Gastroesophageal sphincter (tissue), 4 donors: ENCODE measurements at places on chromosomes 12 and 14. TPM values are rescaled to one million over a fixed set of nuclear protein-coding genes. Genes with fewer than 3 reads are reported as not detected.

DNA sequence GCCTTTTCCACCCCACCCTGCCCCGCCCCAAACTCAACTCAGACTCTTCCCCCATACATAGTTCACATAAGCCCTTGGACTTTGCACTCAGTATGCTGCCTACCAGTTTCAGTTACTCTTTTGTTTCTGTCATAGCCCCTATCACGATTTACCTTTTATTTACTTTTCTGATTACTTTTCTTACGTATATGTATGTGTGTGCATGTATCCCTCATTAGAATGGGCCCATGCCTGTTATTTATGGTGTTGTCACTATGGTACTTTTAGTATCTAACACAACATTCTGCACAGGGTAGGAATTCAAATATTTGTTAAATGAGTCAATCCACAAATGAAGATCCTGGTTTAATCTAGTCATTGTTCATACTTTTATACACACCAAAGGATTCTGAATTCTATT, 16.5 kb upstream of the LUM start:
- no peak for ATAC-seq

DNA sequence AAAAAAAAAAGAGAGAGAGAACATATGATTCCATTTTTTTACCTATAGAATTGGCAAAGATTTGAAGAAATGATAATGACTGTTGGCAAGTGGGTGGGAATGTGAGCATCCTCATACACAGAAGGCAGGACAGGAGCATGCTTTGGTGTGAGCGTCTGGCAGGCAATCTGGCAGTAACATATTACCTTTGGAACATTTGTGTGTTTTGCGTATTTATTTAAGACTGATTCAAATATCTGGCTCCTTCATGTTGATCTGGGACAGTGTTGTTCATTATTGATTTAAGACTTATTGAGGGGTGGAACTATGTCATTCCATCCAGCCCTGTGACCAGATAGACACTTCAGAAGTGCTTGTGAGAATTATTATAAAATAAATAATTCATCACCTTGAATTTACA, 53.1 kb downstream of the PPP1R36 start:
- no peak for ATAC-seq

DNA sequence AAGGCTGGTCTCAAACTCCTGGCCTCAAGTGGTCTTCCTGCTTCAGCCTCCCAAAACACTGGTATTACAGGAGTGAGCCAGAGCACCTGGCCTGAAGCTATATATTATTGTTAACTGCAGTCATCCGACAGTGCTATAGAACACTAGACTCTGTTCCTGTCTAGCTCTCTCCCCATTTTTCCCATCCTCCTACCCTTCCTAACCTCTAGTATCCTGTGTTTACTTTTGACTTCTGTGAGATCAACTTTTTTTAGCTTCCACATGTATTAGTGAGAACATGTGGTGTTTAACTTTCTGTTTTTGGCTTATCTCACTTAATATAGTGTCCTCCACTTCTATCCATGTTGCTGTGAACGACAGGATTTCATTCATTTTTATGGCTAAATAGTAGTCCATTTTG, 34.7 kb downstream of the TRAF3 start:
- no peak for ATAC-seq

- ATAC-seq = no peak
Measured at GRCh38 chr12:100964028-100964427, 169.5 kb downstream of the ANO4 start.

- no peak for ATAC-seq
Measured at GRCh38 chr12:52242442-52243258, 9.6 kb downstream of the KRT7 start.

DNA sequence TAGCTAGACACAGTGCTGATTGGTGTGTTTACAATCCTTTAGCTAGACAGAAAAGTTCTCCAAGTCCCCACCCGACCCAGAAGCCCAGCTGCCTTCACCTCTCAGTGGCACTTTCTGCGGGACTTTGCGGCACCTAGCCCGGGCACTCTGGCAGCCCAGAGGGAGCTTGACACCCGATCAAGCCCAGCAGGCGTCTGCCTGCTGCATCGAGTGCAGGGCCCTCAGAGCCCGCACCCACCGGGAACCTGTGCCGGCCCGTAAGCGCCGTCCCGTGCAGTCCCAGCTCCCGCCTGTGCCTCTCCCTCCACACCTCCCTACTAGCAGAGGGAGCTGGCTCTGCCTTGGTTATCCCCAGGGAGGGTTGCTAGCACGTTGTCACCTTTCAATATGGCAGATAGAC, 631.0 kb upstream of the STXBP6 start:
- ATAC-seq = no peak

DNA sequence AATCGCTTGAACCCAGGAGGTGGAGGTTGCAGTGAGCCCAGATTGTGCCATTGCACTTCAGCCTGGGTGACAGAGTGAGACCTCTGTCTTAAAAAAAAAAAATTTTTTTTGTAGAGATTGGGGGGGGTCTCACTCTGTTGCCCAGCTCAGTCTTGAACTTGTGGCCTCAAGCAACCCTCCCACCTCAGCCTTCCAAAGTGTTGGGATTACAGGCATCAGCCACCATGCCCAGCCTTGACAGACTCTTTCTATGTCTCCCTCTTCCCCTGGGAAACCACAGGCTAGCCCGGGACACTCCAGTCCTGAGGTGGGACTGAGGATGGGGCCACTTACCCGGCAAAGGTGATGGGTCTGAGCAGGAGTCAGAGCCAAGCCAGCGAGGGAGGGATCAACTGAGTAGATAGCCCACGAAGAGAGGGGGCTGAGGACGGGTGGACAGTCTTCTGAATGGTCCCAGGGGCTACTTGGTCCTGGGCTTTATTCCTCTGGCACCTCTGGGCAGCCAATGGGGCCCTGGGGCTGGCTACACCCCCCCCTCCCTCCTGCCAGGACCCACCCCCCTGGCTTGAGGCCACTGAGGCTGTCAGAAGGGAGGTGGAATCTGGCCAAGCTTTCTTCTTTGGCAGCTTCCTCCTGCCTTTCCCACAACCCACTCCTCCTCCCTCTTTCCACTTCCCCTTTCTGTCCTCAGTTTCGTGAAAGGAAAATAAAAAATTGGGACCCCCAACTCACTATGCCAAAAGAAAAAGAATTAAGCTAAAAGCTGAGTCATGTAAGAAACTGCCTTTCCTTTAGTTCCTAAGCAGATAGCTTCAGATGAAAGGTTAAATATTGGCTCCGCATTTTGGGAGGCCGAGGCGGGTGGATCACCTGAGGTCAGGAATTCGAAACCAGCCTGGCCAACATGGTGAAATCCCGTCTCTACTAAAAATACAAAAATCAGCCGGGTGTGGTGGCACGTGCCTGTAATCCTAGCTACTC, at the start of gene SDS:
Gene SDS (minus strand): TSS at position 453 of the 981 bp plus-strand sequence. CDS start 4,179 bp downstream, outside the sequence.
- ATAC-seq = peak; percentile 65

DNA sequence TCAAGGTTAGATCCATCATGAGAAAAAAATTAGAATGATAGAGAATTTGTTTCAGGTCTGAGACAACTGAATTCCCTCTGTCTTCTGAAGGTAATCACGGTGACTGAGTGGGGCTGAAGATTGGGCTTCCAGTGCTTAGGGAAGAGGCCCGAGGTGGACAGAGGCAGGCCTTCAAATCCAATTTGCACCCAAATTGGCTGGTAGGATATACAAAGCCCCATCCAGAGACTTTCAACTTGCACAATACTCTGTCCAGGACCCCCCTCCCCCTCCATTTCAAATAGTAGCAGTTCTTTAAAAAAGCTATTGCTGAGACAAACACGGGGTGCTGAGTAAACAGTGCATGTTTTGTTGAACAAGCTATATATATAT, 3.6 kb upstream of the FOXG1 start:
- no peak for ATAC-seq

- no peak for ATAC-seq
Measured at GRCh38 chr14:74934041-74934440, 11.0 kb upstream of the RPS6KL1 start.

DNA sequence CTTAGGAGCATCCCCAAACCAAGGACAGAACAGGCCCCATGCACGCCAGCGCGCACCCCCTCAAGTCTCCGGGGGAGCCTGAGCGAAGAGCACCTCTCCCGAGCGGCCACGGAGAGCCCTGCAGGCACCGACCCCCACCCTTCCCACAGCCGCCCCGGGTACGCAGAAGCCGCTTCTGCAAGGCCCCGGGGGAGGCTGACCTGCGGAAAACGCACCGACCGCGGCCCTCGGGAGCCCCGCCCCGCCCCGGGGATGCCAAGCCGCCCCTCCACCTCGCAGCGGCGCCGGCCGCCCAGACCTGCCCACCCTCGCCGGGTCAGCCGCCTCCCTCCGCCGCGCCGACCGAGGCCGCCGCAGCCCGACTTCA, 385 bp downstream of the CAPRIN2 start:
- ATAC-seq = no peak

DNA sequence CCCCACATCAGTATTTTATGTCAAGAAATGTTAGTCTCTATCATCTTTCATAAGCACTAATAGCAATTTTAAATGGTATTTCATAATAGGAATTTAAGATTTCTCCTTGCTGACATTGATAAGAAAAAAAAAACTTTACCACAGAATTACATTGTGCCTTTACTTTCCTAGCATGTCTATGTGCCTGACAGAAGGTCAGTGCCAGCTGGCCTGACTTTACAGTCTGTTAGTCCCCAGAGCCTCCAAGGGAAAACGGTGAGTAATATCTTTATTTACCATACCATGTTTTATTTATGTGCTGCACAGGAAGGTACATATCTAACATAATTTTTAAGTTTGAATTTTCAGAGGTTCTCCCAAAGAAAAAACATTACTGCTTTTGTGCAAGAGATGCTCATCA, 152.0 kb upstream of the AEBP2 start:
- no peak for ATAC-seq

- no peak for ATAC-seq
Measured at GRCh38 chr12:115598871-115599811, 678.4 kb downstream of the MED13L start.

DNA sequence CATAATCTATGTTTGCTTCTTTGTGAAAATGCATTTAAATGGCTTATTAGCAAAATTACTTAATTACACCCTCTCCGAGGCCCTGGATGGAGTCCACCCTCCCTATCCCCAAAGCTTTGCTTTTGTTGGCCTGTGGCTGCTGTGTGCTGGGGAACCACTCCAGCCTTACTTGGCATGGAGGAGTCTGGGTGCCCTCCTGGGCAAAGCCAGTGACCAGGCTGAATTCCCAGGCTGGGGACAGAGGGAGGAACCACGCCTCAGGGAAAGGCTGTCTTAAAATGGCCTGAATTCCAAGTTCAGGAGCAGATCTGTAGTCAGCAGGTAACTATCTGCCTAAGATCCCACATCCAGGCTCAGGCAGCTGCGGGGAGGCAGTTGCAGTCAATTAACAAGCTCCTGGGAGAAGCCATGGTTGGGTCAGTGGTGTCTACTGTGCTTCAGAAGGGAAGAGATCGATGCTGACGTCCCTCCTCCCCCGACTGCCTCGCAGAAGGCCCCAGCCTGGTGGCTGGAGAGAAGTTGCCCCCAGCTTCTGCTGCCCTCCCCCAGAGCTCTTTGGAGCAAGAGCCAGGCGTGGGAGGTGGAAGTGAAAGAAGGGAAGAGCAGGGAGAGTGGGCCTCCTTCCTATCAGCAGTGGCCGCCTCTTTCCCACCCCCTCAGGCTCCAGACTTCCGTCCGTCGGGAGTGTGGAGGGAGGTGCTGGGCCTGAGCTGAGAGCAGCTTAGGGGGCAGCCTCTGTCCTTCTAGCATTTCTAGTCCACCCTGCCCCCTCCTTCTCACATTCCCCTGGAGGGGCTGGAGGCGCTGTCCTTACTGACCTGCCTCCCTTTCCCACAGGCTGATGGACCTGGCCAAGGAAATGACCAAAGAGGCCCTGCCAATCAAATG, 11.3 kb downstream of the VASH1 start:
- ATAC-seq = peak; percentile 60

- ATAC-seq = no peak
Measured at GRCh38 chr14:72183631-72184030, 251.4 kb downstream of the RGS6 start.

GRCh38 chr14:75514673-75515628, 7.3 kb upstream of the BATF start:
- no peak for ATAC-seq

GRCh38 chr14:24417832-24418491, 11.5 kb downstream of the CBLN3 start:
- no peak for ATAC-seq

DNA sequence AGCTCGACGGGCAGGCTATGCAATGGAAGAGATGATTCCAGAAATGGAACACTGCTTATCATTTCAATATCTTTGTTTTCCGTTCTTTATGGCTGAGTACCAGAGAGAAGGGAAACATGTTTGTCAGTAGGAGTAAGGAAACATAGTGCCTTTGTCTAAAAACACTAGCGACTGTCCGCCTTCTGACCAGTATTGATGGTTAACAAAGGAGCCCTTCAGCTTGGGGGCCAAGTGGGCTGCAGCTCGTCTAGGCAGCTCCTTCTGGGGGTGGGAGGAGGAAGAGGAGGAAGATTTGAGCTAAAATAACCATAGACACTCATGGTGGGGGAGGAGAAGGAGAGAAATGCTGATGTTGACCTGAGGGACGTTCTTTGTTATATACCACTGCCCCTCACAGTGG, 15.0 kb downstream of the COQ5 start:
- no peak for ATAC-seq

GRCh38 chr14:93481758-93482157, 51.0 kb downstream of the UNC79 start:
- no peak for ATAC-seq

DNA sequence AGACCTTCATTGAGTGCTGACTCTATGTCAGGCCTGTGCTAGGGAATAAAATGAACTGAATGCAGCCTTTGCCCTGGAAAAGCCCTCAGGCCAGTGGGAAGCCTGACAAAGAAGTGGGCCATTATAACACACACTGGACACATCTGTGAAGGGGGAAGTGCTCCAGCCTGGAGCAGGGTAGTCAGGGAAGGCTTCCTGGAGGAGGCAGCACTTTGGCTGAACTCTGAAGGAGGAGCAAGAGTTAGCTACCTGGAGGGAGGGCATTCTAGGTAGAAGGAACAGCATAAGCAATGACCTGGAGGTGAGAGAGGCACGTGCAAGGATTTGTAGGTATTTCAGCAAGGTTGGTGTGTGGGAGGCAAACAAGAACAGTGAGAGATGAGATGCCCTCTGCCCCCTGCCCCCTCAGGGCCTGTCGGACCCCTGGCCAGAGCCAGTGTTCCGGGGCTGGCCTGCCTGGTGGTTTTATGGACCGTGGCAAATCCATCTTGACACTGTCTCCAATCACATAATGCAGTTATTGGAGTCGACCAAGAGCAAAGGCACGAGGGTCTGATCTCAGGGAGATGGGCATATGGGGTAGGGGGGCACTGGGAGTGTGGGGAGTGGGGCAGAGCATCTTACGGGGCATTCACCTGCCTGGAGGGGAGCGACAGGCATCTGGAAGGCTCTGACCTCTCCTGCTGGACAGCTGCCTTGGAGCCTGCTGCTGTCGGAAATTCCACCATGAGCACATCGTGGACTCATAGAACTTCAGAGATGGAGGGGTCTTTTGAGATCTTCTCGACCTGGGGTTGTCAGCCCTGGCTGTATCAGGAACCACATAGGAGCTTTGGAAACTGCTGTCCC, 2.7 kb upstream of the FAM222A start:
- no peak for ATAC-seq

The OR10G3 gene
- total RNA-seq = not detected

The NRIP2 gene
- 1.5 TPM for total RNA-seq

The HOXC10 gene
- total RNA-seq = not detected

The SLC16A7 gene
- 71.4 TPM for total RNA-seq

The ATP5F1B gene
- 315 TPM for total RNA-seq

The GUCY2C gene
- not detected for total RNA-seq

The CLEC1A gene
- total RNA-seq = 1.6 TPM

The SOAT2 gene
- not detected for total RNA-seq

The LARP4 gene
- 47.2 TPM for total RNA-seq

The ASB8 gene
- 40.5 TPM for total RNA-seq

The CLEC1B gene
- not detected for total RNA-seq
